Stimulated activated naive CD4-positive, alpha-beta T cell treated with Interleukin-2 at 50 U/mL for 16 hours (primary cell): ENCODE measurements at places on chromosomes 2 and 18.

DNA sequence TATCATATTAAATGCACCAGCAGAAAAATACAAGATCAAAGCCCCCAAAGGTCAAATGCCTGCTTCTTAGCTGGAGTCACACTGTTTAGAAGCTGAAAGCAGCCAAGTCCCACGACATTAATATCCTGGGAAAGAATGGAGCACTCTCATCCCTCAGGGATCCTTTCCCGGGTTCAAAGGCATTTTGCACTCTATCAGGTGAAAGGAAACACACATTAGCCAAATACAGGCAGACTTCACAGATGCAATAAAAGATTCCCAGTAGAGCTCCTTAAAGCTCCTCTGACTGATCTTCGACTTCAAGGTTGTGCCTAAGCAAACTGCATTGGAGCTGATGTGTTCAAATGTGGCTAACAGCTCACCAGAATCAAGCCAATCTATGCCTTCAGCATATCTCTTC lies 158.4 kb downstream of the RNF152 start:
- DNase-seq = no peak

- no peak for DNase-seq
These were observed 892.2 kb upstream of the ZEB2 start for GRCh38 chr2:145412155-145412554.

DNA sequence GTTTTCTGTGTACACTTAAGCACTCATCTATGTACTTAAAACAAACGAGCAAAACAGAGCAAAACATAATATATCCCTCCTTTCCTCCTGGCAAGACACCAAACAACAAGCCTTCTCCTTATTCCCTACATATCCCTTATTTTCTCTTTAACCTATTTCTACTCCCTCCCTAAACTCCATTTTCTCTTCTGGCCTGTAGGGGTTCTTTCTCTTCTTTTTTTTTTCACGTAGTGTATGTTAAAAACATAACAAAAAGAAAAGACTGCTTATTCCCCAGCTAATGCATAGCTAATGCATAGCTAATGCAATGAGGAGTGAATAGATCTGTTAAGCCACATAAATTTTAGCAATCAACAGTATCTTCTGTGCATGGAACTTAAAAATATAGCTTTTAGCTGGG lies 193.4 kb downstream of the TMEM247 start:
- no peak for DNase-seq

DNA sequence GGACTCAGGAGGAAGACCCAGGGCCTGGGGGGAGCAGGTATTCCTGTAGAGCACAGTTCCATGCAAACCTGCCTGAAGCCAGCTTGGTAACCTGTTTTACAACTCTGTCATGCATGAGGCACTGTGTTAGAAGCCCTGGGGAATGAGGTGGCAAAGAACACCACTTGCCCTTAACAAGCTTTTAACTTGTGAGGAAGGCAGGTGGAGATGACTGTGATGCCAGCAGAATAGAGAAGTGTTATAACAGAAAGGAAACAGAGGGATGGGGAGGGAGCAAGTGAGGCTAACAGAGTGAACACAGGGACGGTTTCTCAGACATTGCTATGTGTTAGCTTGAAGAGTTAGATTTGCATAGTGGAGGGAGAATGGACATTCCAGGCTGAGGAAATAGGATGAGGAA lies 11.5 kb upstream of the IL1A start:
- DNase-seq = no peak

DNA sequence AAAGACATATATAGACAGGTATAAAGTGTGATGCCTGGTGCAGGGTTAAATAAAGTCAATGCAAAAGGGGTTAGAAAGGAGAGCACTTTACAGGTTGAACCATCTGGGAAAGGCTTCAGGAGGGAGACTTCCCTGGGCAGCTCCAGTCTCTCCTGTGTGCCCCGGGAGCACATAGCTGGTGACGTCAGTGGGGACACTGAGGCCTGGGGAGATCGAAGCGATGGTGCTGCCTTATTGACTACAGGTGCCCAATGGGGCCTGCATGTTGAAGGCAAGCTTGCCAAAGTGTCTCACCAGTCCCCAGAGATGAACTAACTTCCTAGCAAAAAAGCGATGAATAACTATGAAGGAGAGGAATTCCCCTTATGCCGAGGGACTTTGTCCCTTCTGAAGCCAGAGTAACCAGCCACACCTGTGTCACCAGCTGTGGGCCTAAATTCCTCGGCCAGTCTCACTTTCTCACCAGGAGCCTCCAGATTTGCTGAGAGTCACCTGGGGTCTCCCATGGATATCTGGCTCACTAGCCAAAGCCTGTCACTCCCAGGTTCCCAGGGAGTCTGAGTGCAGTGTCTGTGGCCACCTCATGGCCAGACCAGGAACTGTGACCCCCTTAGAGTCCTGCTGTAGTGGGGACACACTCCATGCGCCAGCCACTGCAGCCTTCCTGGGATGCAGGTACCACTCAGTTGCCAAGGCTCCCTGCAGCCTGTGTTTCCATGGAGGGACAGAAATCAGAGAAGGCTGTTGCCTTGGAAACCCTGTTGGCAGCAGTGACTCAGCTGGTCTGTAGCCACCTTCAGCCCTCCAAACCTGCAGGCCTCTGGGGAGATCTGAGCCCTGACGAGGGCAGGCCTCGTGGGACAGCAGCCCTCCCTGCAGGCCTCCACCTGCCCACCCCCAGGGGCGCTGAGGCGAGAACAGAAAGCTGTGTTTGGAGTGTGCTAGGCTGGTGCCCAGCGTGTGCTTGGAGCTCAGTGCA lies 128.7 kb downstream of the CTIF start:
- DNase-seq = no peak

DNA sequence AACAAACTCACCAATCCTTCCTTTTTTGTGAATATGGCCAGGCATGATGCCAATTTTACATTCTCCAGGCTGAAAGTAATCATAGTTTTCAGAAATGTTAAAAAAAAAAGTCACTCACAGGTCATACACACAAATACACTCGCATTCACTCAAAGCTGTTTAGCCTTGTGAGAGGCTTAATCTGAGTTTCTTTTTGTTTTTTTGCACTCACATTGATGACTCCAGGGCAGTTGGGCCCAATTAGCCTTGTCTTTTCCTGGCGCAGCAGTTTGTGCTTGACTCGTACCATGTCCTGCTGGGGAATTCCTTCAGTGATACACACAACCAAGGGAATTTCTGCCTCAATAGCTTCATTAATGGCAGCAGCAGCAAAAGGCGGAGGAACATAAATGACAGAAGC lies 18.0 kb downstream of the SUCLG1 start:
- no peak for DNase-seq

GRCh38 chr2:221999717-222000116 lies 299.1 kb downstream of the PAX3 start:
- no peak for DNase-seq

DNA sequence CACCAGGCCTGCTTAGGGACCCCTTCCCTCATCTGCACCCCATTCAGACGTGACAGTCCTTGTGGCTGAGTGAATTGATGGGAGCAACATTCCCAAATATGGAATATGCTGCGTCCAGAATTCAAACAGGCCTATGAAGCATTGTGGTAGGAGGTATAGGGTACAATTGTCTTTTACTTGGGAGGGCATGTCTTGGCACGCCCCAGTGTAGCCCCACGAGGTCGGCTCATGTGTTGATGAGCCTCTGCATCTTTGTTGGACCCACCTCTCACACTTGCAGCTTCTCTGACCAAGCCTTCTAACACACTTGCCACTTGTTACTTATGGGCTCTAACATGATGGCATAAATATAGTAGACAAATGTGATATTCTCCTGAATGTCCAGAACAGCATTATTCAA lies 1.6 kb downstream of the TIMM21 start:
- DNase-seq = no peak
